Stimulated activated CD8-positive, alpha-beta memory T cell treated with anti-CD3 and anti-CD28 coated beads, Interleukin-15, amount 100 ng/mL, for 4 hours (primary cell): ENCODE measurements at places on chromosomes 16 and 17.

- no peak for DNase-seq
These were observed 41.5 kb downstream of the USP22 start for GRCh38 chr17:21001111-21001812.

DNA sequence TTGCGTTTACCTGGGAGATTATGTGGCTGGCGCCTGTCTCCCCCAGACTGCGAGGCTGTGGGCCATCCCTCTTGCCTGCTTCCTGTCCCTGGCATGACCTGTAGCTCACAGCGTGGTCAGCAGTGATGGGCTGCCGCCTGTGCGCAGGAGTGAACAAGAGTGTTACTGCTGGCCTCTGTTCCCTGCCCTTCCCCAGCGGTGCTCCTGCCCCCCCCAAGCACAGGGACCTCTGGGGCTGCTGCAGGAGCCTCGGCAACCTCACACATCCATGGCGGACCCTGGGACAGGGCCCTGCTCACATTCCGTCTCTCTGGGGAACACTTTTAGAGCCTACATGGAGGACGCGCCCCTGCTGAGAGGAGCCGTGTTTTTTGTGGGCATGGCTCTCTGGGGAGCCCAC is 10.6 kb downstream of the TSC2 start:
- no peak for DNase-seq

DNA sequence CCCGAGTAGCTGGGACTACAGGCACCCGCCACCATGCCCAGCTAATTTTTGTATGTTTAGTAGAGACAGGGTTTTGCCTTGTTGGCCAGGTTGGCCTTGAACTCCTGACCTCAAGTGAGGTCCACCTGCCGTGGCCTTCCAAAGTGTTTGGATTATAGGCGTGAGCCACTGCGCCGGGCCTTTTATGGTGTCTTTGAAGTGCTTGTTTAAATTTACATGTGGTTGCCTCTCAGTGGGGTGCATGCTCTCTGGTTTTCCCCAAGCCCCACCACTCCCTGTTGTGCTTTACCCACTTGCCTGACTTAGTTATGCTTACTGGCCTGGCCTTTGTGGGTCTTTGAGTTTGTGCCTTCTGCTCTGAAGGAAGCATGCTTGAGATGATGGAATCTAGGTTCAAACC is 132.0 kb downstream of the PRKCB start:
- DNase-seq, result no peak

DNA sequence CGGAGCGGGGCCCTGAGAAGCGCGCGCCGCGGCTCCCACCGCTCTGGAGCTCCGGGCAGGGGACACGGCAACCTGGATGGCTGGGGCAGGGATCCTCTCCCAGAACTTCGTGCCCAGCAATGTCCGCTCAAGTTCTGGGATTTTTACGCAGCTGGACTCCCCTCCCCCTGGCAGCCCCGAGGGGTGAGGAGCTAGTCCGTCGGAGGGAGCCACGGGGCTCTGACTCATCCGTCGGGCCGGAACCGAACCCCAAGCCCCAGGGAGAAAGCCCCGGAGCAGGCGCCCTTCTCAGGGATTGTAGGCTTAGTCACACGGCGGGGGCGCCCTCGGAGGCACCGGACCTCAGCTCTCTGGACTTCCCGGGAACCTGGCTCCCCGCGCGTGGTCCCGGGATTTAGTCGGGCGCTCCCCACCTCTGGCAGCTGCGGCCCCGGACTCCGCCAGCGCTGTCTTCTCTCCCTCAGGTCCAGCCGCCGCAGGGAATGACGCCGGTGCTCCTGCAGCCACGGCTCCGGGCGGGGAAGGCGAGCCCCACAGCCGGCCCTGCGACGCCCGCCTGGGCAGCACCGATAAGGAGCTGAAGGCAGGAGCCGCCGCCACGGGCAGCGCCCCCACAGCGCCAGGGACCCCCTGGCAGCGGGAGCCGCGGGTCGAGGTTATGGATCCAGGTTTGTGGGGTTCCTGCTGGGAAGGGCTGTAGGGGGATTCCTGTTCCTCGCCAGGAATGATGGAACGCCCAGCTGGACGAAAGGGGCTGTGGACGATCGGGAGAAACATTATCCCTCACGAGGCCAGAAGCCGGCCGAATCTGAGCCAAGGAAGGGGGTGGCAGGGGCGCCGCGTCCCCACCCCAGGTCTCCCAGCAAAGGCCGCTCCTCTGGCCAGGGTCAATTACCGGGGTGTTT is 830 bp downstream of the SPHK1 start:
- DNase-seq, result no peak

DNA sequence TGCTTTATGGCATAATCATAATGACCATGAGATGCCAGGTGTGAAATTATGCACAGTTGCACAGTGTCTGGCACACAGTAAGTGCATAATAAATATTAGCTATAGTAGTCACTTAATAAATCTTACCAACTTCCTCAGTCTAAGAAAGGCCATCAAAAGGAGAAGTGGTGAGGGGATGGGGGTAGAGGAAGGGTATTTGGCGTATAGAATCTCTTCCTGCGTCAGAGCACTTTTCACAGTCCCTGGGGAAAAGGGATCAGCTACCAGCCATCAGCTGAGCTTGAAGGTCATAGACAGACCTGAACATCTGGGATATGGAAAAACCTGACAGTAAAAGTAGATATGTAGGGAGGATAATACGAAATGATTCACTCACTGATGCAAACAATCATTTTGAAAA is 5.8 kb downstream of the CRHR1 start:
- no peak for DNase-seq

DNA sequence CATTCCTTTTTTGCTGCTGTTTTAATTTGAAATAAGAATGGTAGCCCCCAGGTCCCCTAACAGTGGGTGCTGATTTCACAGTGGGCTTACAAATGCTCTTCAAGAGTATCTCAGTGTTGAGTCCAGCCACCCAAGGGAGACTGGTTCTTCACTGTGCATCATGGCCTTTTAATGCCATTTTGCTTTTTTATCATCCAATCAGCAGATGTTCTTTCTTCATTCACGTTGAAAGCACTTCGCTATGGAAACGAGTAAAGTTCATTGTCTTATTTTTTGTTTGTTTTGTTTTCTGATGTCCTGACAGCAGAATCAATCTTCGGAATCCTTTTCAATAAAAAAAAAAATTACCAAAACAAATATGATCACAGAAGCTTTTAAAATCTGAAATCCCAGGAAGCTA is 429.0 kb downstream of the MAF start:
- no peak for DNase-seq

DNA sequence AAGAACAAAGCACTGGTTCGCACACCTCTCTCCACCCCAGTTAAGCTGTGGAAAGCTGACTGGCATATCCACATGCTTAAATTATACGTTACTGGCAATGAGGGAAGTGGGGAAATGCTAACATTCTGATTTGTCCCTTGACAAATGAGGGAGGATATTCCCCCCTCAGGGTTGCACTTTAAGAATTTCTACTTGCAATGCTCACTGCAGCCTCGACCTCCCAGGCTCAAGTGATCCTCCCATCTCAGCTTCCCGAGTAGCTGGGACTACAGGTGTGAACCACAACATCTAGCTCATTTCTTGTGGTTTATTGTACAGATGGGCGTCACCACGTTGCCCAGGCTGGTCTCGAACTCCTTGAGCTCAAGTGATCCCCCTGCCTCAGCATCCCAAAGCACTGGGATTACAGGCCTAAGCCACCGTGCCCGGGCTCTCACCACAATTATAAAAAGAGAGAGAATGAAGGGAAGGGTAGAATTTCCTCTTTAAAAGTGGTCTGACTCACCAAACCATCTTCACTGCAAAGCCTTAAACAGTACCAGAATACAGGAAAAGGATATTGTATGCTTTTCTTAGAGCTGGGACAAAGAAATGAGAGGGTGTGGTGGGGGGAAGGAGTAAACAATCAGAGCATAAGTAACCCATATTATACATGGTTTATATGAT is 38.9 kb downstream of the KANSL1 start:
- no peak for DNase-seq

- no peak for DNase-seq
These were observed 31.8 kb upstream of the MAF start for GRCh38 chr16:79632289-79632688.

DNA sequence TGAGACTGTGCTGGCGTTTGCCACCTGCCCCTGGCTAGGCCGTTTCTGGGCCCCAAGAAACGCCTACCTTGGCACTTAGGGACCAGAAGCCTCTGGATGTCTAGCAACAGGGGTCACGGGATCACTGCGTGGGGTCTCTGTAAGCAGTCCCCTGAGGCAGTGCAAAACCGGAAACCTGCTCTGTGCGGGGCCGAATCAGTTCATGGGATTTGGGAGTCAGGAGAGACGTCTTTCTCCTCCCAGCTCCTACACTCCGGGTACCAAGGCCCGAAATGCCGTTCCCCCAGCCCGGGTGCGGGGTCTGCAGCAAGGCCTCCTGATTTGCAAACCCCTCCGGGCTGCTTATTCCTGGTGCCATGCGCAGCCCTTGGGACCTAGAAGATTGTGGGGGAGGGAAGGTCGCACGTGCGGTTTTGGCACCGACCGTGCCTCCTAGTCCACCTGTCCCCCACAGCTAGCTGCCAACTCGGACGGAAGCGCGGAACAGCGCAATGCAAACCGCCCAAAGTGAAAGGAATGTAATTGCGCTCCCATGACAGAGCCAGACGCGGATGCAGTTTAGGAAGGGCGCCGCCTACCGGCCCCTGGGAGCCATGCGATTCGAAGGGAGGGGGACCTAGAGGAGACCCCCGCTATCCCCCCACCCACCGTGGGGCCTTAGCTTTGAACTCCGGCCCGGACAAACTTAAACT is 6.5 kb downstream of the IRX5 start:
- DNase-seq, result no peak
